ENCODE measurements at places on chromosomes 5 and 9. TPM values are rescaled to one million over a fixed set of nuclear protein-coding genes. Genes with fewer than 3 reads are reported as not detected.

DNA sequence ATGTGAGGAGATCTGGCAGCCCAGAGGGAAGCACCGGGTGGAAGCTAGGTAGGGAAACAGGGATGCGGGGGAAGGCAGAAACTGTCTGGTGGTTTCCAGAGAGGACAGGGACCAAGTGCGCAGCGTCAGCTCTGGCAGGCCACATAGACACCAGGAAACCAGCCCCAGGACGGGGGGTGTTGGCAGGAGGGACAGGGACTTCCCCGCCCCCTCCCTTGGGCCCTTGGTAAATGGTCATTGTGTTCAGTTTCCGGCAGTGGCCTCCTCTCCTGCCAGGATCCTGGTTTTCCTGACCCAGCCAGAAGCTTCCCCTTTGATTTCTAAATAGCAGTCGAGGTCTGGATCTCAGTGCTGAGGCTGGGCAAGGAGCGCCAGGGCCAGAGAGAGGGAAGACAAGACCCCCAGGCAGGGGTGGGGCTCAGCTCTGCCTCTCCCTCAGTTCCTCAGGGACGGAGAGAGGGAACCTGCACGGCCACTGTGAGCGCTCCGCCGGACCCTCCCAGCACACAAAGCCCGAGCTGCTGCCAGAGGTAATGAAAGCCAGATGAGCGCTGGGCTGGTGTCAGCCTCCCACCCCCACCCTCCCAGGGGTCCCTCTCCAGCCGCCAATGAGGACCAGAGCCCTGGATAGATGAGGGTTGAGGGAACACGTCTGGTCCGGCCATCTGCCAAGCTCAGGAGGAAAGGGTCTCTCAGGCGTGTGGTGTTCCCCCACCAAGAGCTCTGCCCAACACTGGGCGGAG is 1.8 kb downstream of the RALGDS start:
- no peaks in the 10 kb centered on the region for H3K27me3 ChIP-seq
- DNase-seq: no peak
- no peaks in the 10 kb centered on the region for H3K36me3 ChIP-seq
- peak overlapping the region; percentile 55 for H3K4me3 ChIP-seq
- peak overlapping the region; percentile 87 for H3K27ac ChIP-seq
- H3K4me1 ChIP-seq: peaks cover 17% of the 10 kb centered on the region

The SLC36A2 gene
- not detected for total RNA-seq

The TAF11L5 gene
- not detected for total RNA-seq

The RAI14 gene
- 121 TPM for total RNA-seq
